Aorta (tissue), 5 donors: ENCODE measurements at places on chromosomes 6 and 20.

- DNase-seq = no peak
Measured at GRCh38 chr6:168852376-168852884, 401.2 kb downstream of the THBS2 start.

GRCh38 chr6:63426844-63427243, 107.1 kb upstream of the LGSN start:
- DNase-seq = no peak

DNA sequence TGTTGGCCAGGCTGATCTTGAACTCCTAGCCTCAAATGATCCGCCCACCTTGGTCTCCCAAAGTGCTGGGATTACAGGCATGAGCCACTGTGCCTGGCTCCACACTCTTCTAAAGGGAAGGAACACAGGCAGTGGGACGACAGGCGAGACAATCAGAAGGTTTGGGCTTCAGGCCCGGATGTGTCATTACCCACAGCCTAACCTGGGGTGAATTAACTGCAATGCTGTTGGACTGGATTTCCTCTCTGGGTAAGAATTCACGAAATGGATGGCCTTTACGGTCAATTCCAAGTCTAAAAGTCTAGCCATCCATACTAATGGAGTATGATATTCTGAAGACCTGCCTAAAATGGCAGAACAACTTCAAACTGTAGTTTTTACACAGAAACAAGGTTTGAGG, 83.7 kb upstream of the CCDC28A start:
- DNase-seq = no peak

- DNase-seq = no peak
Measured at GRCh38 chr20:44664131-44664530, 12.6 kb upstream of the ADA start.
